ENCODE measurements at places on chromosomes 13 and 19.

DNA sequence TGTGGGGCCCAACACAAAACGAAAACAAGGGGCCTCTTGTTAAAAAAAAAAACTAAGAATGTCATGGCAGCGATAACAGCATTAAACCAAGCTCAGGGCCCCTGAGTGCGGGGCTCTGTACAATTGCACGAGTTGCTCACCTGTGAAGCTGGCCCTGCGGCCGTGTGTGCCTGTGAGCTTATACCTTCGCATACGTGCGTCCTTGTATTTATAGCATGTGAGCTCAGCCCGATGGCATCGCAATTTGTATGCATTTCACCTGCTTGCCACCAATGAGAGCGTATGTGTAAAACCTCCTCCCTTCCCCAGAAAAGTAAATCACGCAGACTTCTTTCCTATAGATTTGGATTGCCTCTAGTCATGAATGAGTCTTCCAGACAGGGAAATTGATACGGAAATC is 17.1 kb downstream of the HNRNPM start:
- H3K27ac ChIP-seq: no peak overlapping the region
- peaks cover 16% of the 10 kb centered on the region for H3K36me3 ChIP-seq
- DNase-seq: peak; percentile 42
- no peaks in the 10 kb centered on the region for H3K27me3 ChIP-seq
- peaks cover 18% of the 10 kb centered on the region for H3K4me1 ChIP-seq
- H3K4me3 ChIP-seq: no peak overlapping the region

- DNase-seq: no peak
- H3K4me1 ChIP-seq: no peaks in the 10 kb centered on the region
- no peaks in the 10 kb centered on the region for H3K36me3 ChIP-seq
- no peaks in the 10 kb centered on the region for H3K27me3 ChIP-seq
- no peak overlapping the region for H3K4me3 ChIP-seq
Measured at GRCh38 chr13:35136585-35136984, 194.5 kb downstream of the NBEA start.

GRCh38 chr13:56216221-56216620 is 924.5 kb upstream of the PRR20A start:
- no peaks in the 10 kb centered on the region for H3K4me1 ChIP-seq
- no peaks in the 10 kb centered on the region for H3K27me3 ChIP-seq
- no peaks in the 10 kb centered on the region for H3K36me3 ChIP-seq
- no peak overlapping the region for H3K4me3 ChIP-seq

- no peaks in the 10 kb centered on the region for H3K4me1 ChIP-seq
- H3K27me3 ChIP-seq: no peaks in the 10 kb centered on the region
- H3K36me3 ChIP-seq: no peaks in the 10 kb centered on the region
- no peak overlapping the region for H3K4me3 ChIP-seq
- H3K27ac ChIP-seq: no peak overlapping the region
Measured at GRCh38 chr13:22062478-22063205, 391.8 kb downstream of the FGF9 start.

DNA sequence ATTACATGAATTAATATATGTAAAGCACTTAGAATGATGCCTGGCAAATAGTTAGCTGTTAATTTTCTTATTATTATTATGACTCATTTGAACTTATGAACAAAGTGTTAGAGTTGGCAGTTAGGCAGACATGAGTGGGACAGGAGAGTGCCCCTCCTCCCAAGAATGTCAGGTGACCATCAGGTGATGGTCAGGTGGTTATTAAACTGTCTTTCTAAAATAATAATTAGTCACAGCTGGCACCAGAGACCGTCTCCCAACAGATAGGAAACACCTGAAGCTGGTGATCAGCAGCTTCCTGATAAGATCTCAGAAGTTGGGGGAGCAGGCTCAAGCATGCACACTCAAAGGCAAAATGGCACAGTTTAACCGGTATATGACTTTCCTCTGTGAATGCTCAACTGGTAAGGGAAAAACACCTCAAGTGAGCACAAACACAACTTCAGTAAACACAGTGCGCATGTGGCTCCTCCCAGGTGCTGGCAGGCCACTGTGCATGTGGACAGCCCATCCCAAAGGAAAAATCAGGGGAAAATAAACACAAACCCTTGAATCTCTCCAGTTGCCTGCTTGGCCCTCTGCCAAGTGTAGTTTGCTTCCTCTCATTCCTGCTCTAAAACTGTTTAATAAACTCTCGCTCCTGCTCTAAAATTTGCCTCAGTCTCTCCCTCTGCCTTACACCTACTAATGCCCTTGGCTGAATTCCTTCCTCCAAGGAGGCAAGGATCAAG is 54.0 kb downstream of the FLT1 start:
- no peaks in the 10 kb centered on the region for H3K27me3 ChIP-seq
- peaks cover 2% of the 10 kb centered on the region for H3K36me3 ChIP-seq
- H3K27ac ChIP-seq: no peak overlapping the region
- H3K4me1 ChIP-seq: no peaks in the 10 kb centered on the region

- no peak for DNase-seq
- no peak overlapping the region for H3K4me3 ChIP-seq
- H3K36me3 ChIP-seq: no peaks in the 10 kb centered on the region
- H3K4me1 ChIP-seq: no peaks in the 10 kb centered on the region
- H3K27me3 ChIP-seq: no peaks in the 10 kb centered on the region
Measured at GRCh38 chr13:109215377-109215776, 571.0 kb downstream of the IRS2 start.

- no peak overlapping the region for H3K4me3 ChIP-seq
- H3K27me3 ChIP-seq: no peaks in the 10 kb centered on the region
- no peak for DNase-seq
- H3K27ac ChIP-seq: no peak overlapping the region
- H3K36me3 ChIP-seq: no peaks in the 10 kb centered on the region
Measured at GRCh38 chr13:45224176-45224575, 23.3 kb upstream of the KCTD4 start.

DNA sequence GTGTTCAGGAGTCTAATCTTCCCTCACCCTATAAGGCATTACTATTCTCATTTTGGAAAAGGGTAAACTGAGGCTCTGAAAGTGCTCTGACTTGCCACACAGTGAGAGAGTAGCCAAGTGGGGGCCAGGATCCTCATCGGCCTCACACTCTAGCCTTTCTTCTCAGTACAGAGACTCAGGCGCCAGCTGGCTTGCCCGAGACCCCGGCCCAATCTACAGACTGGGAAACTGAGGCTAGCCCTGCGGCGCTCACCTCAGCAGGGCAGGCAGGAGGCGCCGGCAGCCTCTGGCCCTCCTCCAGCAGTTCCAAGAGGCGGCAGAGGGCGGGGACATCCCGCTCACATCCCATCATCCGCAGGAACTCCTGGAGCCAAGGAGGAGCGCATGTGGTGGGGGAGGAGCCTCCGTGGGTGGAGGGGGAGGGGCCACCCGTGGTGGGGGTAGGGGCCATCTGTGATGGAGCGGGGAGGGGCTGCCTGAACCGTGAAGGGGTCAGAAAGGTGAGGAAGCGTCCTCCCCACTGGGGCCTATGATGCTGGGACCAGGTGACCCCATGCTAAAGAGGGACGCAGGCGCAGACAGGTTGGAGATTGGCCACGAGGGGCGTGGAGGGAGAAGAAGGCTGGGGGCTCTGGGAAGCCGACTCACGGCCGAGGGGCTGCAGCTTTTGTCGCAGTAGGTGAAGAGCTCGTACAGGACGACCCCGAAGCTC is 8.7 kb upstream of the INSL3 start:
- H3K4me1 ChIP-seq: no peaks in the 10 kb centered on the region
- H3K4me3 ChIP-seq: no peak overlapping the region
- no peak overlapping the region for H3K27ac ChIP-seq
- no peak for DNase-seq
- no peaks in the 10 kb centered on the region for H3K27me3 ChIP-seq

GRCh38 chr13:43495732-43496131 is 291.0 kb downstream of the ENOX1 start:
- H3K27me3 ChIP-seq: no peaks in the 10 kb centered on the region
- no peak overlapping the region for H3K27ac ChIP-seq
- no peak overlapping the region for H3K4me3 ChIP-seq
- no peak for DNase-seq
- no peaks in the 10 kb centered on the region for H3K36me3 ChIP-seq

DNA sequence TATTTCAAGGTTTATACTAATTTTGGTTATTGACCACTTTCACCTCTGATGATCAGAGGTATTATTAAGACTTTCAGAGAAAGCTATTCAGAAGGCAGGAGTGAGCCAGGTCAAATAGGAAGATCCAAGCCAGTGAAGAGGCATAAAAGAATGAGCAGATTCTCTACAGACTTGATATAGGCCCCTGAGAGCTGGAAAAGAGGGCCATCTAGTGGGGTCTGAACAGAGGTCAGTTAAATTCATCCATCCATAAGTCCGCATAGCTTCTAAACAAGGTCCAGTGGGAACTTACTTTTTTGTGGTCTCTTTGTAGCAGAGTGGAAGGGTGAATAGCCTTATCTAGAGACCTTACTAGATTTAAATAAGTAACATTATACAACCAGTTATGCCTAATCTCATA is 126.6 kb upstream of the UFM1 start:
- peak; percentile 11 for DNase-seq
- no peaks in the 10 kb centered on the region for H3K4me1 ChIP-seq
- H3K36me3 ChIP-seq: no peaks in the 10 kb centered on the region
- H3K27ac ChIP-seq: no peak overlapping the region
- no peak overlapping the region for H3K4me3 ChIP-seq

DNA sequence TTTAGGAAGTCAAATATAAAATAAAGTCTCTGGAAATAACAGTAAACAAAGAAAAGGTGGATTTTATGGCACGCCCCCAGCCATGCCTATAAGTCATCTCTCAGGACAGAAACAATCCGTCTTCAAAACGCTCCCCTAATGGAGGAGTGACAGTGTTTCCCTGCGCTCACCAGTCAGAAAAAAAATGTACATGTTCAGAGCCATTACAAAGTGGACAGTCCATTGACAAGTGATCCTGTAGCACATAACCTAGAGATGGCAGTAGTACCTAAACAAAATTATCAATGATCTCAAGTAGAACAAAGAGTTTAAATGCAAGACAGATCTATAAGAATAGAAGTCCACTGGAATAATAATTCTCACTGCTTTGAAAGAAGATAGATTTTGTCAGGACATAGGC is 891.7 kb upstream of the MIR17HG start:
- H3K27me3 ChIP-seq: no peaks in the 10 kb centered on the region
- no peak overlapping the region for H3K4me3 ChIP-seq
- H3K36me3 ChIP-seq: no peaks in the 10 kb centered on the region
- DNase-seq: no peak
- no peak overlapping the region for H3K27ac ChIP-seq
- no peaks in the 10 kb centered on the region for H3K4me1 ChIP-seq

GRCh38 chr19:40608240-40608621 is 7.1 kb downstream of the LTBP4 start:
- no peak overlapping the region for H3K4me3 ChIP-seq
- DNase-seq: no peak
- H3K36me3 ChIP-seq: no peaks in the 10 kb centered on the region
- no peak overlapping the region for H3K27ac ChIP-seq
- H3K4me1 ChIP-seq: peaks cover 8% of the 10 kb centered on the region

DNA sequence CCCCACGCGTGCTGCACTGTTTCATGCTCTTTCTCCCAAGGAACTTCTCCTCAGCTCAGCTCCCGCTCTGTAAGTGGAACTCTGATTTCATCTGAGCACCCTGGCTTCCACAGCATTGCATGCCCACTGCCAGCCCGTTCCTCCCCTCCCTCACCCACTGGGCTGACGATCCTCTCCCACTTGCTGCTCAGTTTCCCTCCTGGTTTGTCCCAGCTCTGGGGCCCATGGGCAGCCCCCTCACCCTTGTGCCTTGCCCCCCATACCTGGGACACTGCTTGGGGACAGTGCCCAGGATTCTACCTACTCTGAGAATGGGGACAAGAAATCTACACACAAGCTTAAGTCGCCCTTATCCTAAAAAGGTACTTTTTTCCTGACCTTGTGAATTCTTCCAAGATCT is 115.9 kb upstream of the C1QTNF9B start:
- no peaks in the 10 kb centered on the region for H3K4me1 ChIP-seq
- H3K27ac ChIP-seq: no peak overlapping the region
- H3K36me3 ChIP-seq: no peaks in the 10 kb centered on the region
- no peak for DNase-seq

DNA sequence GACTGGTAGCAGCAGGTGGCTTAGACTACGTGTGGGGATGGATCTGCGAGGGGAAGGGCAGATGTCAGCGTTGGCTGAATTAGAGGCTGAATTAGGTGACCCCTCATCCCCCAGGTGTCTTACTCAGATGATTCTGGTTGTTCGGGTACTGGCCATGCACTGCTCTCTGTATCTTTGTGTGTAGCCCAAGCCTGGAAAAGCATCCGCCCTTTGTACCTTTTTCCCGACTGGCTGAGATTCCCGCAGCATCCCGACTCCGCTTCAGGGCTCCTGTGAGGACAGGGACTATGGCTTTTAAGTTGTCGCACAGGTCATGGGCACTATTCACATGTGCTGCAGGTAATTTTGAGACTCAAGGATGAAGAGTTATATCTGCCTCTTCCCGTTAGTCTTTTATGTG is 7.2 kb downstream of the TFDP1 start:
- H3K36me3 ChIP-seq: peaks cover 8% of the 10 kb centered on the region
- no peak overlapping the region for H3K4me3 ChIP-seq
- no peak for DNase-seq
- H3K27me3 ChIP-seq: no peaks in the 10 kb centered on the region
- no peak overlapping the region for H3K27ac ChIP-seq
- H3K4me1 ChIP-seq: peaks cover 4% of the 10 kb centered on the region

DNA sequence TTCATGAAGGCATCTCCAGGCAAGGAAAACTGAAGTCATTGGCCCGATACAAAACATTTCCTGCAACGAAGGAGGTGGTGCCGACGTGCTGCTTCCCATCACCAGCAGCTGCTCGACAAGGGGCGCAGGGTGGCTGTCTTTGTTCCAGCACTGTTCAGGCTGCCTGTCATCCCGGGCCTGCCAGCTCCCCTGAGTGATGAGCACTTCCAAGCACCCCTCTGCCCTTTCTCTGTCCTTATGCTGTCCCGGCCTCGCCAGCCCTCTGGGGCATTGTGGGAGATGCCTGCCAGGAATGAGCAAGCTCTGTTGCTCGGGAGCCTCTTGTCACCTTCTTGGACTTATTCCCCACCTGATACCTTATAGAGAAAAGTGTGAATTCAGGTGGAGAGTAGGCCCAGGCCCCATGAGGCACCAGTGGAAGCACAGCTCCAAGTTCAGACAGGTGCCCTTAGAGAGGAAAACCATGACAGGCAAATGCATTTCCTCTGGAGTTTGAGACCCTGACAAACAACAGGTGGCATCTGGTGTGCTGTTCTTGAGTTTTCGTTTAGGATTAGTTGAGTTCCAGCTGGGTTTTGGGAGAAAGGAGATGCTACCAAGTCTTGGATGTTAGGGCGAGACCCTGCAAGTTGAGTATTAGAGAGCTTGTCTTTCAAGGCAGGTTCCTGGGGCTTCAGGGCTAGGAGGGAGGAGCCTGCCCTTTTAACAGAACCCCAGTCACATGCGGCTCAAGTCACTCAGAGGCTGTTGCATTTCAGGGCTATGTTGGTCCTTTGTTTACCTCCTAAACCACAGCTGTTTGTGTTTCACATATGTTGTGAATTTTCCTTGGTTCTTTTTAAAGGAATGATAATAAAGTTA is 21.4 kb downstream of the BBC3 start:
- H3K27ac ChIP-seq: no peak overlapping the region
- DNase-seq: no peak
- H3K4me3 ChIP-seq: no peak overlapping the region
- H3K27me3 ChIP-seq: no peaks in the 10 kb centered on the region
- H3K36me3 ChIP-seq: peaks cover 26% of the 10 kb centered on the region
